ENCODE measurements at places on chromosomes 4 and X.

- no peak for DNase-seq
Observed at GRCh38 chr4:112766422-112766821, 129.5 kb downstream of the LARP7 start.

- no peak for DNase-seq
Observed at GRCh38 chrX:15563056-15563455, 37.7 kb downstream of the ACE2 start.

DNA sequence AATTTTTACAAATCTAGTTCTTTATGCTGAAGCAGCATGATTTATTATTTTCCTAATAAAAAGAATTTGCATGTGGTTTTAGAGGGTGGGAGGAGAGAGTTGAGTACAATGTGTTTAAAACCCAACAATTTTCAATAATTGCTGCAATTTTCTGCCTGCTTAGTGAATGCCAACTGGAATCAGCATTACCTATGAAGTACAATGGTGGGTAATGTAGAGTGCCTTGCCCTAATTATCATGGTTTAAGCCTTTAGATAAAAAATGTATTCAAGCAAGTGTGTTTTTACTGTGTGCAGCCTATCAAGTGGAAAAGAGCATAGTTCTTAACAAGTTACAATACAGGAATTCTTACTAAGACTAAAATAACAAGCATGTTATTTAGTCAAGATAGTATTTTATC is 77.9 kb upstream of the ANKRD50 start:
- DNase-seq = no peak

DNA sequence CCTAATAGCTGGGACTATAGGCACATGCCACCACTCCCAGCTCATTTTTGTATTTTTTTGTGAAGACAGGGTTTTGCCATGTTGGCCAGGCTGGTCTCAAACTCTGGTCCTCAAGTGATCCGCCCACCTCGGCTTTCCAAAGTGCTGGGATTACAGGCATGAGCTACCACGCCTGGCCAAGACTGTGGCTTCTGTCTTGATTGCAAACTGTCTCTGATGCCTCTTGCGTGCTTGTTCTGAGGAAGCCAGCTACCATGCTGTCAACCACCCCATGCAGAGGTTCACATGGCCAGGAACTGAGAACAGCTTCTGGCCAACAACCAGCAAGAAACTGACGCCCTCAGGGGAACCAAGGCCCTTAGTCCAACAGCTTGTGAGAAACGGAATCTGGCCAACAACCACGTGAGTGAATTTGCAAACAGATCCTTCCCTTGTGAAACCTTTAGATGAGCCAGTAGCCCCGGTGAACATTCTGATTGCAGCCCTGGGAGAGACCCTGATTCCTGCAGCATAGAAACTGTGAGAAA is 71.2 kb downstream of the SUPT20HL2 start:
- no peak for DNase-seq

DNA sequence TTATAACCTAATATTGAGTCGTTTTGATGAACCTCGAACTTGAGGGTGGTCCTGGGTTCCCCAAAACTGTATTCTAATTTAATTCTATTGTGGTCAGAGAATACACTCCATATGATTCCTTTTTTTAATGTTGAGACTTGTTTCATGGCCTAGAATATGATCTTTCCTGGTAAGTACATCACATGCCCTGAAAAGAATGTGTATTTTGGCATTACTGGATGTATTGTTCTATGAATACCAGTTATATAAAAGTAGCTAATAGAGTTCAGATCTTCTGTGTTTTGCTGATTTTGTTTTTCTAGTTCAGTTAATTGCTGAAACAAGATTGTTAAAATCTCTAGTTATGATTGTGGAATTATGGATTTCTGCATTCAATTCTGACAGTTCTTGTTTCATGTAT is 18.8 kb downstream of the PRRG1 start:
- DNase-seq = no peak

DNA sequence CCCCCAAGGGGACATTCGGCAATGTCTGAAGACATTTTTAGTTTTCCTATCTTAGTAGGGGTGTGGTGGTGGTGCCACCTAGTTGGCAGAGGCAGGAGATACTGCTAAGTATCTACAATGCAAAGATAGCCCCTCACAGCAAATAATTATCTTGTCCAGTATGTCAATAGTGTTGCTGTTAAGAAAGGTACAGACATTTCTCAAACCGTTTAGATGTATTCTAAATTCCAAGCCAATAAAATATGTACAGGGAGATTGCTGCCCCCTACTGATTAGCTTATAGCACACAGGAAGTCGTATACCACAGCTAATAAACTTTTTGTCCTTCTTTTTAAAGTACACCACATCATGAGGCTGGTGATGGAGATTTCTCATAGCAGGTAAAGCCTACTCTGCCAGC is 260.5 kb downstream of the TMA16 start:
- no peak for DNase-seq

- no peak for DNase-seq
Observed at GRCh38 chr4:25943312-25943711, 29.3 kb downstream of the SMIM20 start.

DNA sequence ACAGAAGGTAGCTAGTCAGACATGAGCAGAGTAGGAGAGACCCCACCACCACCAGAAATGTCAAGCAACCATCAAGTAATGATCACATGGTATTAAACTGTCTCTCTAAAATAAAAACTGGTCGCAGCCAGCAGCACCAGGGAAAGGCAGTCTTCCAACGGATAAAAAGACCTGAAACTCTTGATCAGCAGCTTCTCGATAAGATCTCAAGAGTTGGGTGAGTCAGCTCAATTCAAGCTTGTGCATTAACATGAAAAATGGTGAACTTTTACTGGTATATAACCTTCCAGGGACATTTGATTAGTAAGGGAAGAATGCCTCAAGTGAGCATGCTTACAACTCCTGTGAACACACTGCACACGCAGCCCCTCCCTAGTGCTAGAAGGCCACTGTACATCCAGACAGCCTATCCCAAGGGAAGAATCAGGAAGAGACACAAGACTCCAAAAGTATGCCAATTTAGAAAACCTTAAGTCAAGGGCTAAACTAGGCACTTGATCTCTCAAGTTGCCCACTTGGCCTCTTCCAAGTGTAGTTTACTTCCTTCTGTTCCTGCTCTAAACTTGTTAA is 270.0 kb upstream of the GNPDA2 start:
- no peak for DNase-seq

DNA sequence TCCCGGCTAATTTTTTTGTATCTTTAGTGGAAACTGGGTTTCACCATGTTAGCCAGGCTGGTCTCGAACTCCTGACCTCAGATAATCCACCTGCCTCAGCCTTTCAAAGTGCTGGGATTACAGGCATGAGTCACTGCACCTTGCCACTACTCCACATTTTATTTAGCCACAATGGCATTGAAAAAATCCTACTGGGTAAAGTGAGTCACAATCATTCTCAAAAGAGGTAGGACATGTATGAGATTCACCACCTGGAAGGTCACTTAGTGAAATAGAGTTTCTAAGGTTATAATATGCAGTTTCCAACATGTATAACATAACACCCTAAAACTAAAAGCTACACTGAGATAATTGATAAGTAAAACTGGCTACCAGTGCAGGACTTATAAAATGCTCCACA is 159.2 kb downstream of the BTC start:
- DNase-seq = no peak

DNA sequence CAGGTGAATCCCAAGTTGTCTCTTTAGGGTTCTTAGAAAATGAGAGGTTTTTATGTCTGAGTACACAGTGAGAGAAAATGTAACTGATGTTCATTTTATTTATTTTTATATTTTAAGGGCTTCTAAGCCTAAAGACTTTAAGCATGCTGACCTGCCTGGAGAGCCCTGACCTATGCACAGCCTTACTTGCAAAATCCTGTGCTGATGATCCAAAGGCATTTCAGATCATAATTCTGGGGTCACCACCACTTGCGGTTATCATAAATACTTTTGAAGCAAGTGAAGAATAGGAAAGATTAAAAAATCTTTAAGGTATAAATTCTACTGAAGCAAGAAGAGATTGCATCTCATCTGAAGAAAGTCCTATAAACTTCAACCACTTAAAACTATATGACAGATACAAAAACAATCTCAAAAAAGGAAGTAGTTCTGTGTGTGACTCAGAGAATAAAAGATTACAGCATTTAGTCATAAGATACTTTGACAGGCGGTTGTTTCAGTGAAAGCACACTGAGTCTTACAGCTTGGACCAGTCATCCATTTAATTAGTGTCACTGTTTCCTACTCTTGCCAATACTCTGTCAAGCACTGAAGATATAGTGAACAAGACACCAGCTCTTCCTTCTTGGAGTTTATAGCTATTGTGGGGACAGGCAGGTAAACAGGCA is 245.2 kb upstream of the DIPK2B start:
- DNase-seq = no peak

- DNase-seq = no peak
Observed at GRCh38 chr4:120680647-120681228, 241.8 kb downstream of the PRDM5 start.

GRCh38 chrX:101241531-101241930 is 21.9 kb downstream of the DRP2 start:
- no peak for DNase-seq

GRCh38 chr4:38730830-38731646 is 51.8 kb downstream of the TLR10 start:
- peak; percentile 71 for DNase-seq

GRCh38 chrX:70049925-70050324 is at the start of gene AWAT2:
AWAT2 (minus strand) TSS chrX:70049938; CDS start chrX:70049932, 6 bp downstream.
- no peak for DNase-seq

GRCh38 chrX:1378306-1378759 is 13.6 kb downstream of the SLC25A6 start:
- no peak for DNase-seq

- no peak for DNase-seq
Observed at GRCh38 chr4:167233685-167234315, 494 bp downstream of the SPOCK3 start.

DNA sequence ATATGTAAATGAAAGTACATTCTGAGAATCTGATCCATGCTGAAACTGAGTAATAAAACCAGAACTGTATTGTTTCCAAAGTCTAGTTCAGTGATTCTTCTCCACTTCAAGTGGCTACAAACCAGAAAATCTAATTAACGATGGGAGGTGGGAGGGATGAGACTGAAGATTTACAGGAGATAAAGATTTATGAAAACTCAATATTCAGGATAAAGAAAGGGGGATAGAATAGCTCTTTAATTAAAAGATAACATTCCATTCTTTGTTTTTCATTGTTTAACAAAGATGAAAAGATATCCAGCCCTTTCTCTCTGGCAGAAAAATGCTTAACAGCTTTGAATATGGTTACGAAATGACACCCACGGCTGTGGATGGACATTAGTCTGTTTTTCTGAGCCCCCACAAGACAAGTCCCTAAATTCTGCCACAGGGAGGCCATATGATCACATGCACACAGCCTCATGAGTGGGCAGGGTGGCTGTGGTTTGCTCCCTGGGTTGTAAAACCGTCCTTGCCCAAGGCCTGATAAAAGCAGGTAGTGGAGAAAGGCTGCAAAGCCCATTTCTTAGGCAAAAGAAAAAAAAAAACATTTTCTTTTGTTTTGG is 36.4 kb downstream of the TMEM150C start:
- no peak for DNase-seq

DNA sequence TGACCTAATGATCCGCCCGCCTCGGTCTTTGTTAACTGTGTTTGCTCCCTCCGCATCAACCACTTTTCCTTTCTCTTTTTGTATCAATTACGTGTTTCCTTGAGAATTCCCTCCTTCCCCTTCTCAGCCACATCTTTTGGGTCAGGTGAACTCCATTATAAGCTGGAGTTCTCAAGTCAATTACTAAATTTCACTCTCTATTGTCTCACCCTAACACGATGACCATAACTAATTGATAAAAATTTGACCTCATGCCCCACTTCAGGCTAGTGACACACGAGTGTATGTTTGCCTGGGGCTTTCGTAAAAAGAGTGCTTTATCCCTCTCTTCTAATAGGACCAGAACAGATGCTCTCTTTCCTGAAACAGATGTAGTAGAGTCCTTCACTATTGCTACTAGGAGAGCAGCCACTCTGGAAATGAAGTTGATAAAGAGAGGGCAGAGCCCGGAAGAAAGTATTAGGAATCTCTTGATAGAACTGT is 403.6 kb upstream of the ANXA10 start:
- no peak for DNase-seq

- no peak for DNase-seq
Observed at GRCh38 chr4:123956204-123956603, 559.6 kb downstream of the SPRY1 start.

DNA sequence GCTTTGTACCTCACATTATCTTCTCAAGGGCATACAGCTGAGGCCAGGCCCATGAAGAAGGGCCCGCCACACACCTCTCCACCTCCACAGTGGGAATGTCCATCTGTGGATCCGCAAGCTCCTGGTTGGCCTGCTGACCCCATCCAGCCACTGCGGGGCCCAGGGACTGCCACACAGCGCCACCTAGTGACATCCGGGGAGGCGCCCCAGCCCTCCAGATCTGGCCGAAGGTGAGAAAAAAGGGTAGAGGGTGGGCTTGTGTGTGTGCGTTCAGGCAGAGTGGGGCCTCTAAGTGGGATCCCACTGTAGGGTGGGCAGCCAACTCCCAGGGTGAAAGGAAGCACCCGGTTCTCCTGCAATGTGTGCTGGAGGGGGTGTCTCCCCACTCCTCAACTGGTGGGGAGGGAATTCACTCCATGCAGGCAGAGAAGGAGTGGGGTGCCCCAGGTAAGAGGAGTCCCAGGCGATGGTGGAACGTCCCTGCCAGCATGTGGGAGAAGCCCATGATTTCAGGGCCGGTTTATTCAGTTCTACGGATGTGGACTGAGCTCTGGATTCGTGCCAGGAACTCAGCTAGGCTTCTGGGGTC is 117.3 kb downstream of the ENPP6 start:
- peak; percentile 8 for DNase-seq

DNA sequence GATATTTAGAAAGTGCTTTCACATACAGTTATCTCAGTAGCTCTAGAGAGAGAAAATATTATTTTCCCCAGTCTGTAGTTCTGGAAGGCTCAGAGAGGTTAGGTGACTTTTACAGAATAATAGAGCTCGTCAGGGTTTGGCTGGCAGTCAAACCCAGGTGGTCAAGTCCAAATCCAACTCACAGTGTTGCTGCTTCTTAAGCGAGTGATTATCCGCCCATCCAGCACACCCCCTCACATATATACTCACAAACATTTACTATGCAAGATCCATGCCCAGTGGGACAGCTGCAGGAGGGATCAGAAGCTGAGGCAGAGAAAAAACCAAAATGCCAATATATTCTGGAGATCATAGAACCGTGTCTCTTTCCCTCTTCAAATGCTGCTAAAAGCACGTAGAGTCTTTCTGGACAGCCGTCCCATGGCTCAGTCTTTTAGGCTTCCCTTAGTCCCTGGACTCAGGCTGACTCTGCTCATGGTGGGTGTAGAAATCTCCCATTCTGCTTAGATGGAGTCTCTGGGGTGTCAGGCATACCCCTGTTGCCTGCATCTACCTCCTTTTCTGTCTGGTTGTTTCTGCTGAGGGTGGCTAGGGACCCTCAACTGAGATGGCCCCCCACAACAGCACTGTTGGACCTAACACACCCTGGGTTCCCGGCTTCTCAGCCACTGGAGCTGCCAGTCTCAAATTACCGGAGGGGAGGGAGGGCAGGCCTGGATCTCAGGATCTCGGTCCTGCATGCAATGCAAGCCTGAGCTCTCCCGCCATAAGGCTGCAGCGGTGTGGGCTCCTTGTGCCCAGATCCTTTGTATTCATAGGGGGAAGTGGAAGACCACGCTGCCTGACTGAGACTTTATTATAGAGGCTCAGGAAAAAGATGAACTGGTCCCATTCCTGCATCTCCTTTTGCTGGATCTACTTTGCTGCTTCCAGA is at the start of gene CHRNA9:
TSS of gene CHRNA9 (plus strand) at position 743 of the 934 bp plus-strand sequence. CDS start at position 878, 135 bp downstream.
- DNase-seq = no peak

Measured in stimulated activated CD4-positive, alpha-beta T cell treated with anti-CD3 and anti-CD28 coated beads, Interleukin-15, amount 100 ng/mL, for 48 hours (primary cell).